ENCODE measurements at places on chromosomes 11 and 22. TPM values are rescaled to one million over a fixed set of nuclear protein-coding genes. Genes with fewer than 3 reads are reported as not detected.

VPREB1 gene
- total RNA-seq = not detected

BATF2 gene
- 1.6 TPM for total RNA-seq

DEFB131B gene
- total RNA-seq = not detected

GRCh38 chr22:49018601-49019000, 809.1 kb downstream of the BRD1 start:
- DNase-seq = no peak

GRCh38 chr22:31940506-31940905, 3.8 kb upstream of the YWHAH start:
- no peak for DNase-seq

DNA sequence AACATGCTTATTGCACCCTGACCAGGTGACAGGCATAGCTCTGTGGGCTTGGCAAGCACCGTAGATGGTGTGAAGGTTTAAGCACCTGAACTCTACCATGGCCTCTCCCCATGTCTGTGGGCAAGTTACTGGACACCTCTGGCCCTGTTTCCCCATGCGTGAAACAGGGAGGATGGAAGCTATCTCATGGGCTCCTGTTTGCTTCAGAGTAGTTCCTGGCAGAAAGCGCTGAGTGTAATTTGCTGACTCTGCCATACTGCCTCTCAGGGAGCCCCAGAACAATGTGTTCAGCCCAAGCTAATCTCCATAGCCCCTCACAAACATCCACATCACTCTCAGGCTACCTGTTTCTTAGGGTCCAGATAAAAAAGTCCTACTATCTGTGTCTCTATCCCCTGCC, 2.4 kb downstream of the CBX6 start:
- DNase-seq = no peak

DNA sequence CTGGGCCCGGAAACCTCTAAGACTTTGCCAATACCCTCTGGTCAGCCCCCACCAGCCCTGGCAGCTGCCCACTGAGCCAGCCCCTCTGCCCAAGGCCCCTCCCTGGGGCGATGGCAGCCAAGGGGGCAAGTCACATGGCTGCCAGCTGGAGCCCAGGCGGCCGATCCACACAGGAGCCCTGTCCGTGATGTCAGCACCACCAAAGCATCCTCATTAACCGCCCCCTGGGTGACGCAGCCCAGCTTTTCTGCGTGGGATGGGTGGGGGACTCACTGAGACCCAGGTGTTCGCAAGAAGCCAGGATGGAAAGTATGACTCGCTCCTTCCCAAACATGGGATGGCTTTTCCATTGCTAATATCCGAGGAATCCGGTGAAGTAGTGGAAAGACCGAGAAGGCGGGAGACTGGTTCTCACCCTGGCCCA, 46.6 kb upstream of the WNT7B start:
- no peak for DNase-seq

- DNase-seq = no peak
These were observed 859.5 kb upstream of the CCDC90B start for GRCh38 chr11:84145616-84146185.

- DNase-seq = no peak
These were observed 13.6 kb upstream of the LGR4 start for GRCh38 chr11:27485930-27486773.

DNA sequence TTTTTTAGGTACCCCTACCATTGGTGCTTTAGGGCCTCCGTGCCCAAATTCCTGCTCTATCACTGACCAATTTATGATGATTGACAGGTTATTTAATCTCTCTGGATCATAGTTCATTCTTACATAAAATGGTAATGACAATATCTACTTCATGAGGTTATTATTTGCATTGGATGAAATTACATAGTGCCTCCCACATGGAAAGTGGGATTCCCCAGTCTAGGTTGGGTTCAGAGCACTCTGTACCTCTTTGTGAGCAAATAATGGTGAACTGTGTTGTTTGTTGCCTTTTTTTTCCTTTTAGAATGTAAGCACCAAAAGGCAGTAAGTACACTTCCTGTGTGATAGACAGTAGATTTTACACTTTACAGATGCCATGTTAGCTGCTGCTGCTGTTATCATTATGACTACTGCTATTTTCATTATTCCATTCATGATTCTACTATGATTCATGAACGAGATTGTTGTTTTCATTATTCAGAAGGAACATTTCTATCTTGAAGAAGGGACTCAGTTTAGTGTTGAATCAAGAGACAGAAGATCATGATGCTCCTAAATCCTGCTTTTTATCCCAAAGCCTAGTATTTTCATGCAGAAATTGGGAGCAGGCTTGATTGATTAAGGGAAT, 100.8 kb downstream of the ALX4 start:
- DNase-seq = no peak

DNA sequence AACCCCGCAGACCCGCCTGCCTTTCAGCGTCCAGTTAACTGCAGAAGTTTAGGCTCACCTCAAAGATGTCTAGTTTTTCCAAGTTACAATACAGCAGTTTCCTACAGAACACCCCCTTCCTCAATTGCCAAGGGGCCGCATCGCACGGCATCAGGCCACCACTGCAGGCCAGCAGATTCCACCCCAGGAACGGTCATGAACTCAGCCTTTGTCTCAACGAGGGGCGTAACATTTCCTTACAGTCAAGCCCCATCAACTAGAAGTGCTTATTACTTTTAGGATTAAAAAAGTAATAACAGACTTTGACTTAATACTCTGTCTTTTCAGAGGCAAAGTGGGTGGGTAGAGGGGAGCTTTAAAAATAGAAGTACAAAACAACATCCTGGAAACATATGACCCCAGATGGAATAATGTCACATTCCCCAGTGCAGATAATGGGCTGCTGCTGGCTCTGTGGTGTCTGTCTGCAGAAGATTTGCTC, 36.3 kb downstream of the PPP2R1B start:
- DNase-seq = no peak

DNA sequence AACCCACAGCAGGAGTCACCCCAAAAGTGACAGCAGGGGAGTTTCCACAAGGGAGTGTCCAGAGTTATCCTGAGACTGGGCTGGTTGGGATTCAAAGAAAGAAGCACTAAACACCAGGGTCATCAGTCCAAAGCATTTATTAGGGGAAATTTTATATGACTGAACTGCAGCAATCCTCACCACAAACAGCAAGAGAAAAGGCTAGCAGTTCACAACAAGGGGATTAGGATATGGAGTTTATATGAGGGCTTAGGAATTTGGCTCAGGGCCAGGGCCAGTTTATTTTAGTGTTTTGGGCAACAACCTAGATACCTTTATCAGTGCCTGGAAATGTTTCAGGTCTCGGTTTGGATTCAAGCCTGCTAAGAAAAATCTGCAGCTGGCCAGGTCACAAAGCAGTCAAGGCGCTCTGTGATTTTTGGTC, 4.6 kb upstream of the TMEM126A start:
- no peak for DNase-seq
